ENCODE measurements at places on chromosomes 3 and 15.
A peak's percentile ranks its signal among the peaks of the same experiment; 100 is the strongest.

DNA sequence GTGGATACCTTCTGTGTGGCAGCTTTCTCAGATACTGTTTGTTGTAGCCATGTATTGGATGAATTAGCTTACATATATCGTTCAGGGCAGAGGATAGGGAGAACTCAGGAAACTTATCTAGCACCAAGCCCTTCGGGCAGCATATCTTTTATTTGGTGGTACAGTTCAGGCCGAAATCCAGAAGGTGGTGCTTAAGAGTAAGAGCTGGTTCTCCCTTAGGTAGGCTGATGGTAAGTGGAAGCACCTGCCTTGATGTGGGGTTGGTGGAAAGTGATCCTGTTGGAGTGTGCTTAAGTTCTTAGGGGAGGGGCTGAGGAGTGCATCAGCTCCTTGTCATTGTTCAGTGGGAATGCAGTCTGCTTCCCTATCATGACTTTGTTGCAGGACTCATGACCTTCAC is 187.5 kb downstream of the DOCK3 start:
- no peak for DNase-seq

DNA sequence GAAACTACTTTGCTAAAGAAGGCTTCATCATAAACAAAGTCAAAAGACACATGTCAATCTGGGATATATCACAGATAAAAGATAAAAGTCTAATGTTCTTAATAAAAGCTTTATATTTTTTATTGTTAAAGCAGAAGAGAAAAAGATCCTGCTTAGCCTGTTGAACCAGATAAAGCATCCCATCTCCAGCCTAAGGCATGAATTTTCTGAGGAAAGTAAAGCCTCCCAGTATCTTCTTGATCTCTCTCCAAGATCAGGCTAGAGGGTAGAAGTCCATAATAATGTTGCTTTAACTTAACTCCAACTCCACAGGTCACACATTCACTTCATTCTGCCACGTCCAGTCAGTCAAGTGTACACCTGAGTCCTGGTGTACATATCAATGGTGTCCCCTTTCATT is 14.2 kb downstream of the ARL14 start:
- no peak for DNase-seq

GRCh38 chr3:71581457-71582035 is 2.0 kb downstream of the FOXP1 start:
- DNase-seq: peak; percentile 92

GRCh38 chr3:129233538-129233937 is 15.9 kb upstream of the COPG1 start:
- no peak for DNase-seq

- peak; percentile 86 for DNase-seq
These were observed 17.5 kb downstream of the C2CD4B start for GRCh38 chr15:62147551-62147950.

GRCh38 chr3:58010562-58010961 is 2.3 kb downstream of the FLNB start:
- DNase-seq: no peak

DNA sequence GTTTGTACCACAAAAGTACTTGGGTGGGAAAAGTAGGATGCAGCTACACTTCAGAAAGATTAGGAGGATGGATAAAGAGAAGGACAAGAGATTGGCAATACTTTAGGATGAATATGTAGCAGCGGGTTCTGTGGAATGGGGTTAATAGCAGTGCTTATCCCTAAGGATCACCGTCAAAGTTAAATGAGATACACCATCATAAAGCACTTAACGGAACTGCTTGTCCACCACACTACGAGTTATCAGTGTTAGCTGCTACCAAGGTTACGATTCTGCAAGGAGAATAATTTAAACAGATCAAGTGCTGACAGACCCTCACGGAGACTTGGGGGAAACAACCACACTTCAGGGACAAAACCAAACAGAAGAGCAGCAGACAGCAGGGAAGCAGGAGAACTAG is 963 bp downstream of the SHQ1 start:
- no peak for DNase-seq

- peak; percentile 60 for DNase-seq
These were observed 90.6 kb downstream of the ATP10A start for GRCh38 chr15:25772500-25772899.

DNA sequence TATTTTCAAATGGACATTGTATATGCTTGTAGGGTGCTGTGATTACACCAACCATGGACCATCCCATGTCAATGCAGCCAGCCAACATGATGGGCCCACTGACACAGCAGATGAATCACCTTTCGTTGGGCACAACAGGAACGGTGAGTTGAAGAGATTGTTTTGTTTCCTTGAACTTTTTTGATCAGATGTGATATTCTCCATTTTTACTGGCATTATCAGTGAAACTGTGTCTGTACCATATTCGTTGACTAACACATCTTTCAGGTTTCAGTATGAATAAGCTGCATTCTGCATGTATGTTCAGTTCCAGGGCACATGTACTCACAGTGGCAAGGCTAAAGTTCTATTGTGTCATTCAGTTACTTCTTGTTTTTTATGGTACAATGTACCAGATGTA is 655.2 kb downstream of the RBMS3 start:
- DNase-seq: no peak

DNA sequence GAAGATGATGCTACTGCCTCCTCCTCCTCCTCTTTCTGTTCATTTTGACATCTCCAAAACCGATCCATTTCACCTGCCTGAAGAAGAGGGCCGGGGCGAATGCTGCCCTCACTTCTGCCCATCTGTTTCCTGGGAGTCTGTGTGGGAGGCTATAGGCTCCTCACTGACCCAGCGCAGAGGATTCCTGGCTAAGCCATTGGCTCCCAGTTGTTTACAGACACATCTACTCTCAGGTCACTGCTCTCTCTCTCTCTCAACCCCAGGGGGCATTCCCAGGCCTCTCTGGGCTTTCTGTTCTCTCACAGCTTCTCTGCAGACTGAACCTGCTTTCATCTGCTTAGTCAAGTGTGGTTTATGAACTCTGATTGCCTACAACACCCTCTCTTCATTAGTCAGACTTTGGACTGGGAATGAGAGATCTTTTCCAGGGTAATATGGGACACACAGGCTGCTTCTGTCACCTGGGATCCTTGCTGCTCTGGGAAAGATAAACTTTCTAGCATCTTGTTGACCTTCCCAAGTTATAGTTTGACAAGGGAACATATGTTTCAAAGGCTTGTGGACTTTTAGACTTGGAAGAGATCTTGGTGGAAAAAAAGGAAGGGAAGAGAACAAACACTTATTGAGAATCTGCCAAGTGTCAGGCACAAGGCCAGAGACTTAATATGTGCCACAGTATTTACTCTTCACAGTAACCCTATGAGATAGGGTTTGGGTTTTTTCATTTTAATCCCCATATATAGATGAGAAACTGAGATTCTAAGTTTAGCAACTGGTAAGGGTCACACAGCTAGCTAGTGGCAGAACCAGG is 30.2 kb upstream of the USP3 start:
- no peak for DNase-seq

DNA sequence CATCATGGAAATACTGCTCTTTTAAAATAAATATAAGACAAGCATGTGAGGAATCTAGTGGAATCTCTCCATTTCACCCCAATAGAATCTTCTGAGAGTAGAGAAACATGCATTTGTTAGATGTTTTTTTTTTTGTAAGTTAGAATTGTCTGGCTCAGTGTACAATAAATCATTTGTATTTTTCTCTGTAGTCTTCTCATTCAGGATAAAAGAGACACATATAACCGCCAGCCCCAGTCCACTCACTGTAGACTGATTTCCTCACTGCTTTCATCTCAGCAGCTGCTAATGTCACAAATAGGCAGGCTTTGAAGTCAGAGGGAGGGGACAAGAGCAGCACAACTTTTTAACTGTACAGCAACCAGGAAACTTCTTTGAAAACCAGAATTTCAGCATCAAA is 140.2 kb upstream of the RBMS3 start:
- DNase-seq: no peak

DNA sequence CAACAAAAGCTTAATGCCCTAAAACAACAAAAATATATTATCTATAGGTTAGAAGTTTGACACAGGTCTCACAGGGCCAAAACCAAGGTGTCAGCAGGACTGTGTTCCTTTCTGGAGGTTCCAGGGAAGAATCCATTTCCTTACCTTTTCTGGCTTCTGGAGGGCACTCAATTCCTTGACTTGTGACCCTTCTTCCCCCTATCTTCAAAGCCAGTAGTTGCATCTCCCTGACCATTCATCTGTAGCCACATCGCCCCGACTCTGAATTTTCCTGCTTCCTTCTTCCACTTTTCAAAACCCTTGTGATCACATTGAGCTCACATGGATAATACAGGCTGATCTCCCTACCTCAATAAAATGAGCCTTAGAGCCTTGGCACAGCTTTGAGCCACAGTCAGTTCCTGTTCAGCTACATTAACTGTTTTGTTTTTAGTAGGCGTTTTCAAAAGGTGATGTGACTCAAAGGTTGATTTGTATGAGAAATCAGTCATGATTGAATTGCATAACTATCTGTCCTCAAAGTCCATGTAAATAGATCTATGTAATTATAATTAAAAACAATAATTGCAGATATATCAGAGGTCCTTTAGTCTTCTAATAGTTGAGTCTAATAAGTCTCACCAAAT is 12.4 kb downstream of the PFN2 start:
- DNase-seq: no peak

- no peak for DNase-seq
These were observed 363.8 kb upstream of the ICE2 start for GRCh38 chr15:60842694-60843093.

Data from esophagus muscularis mucosa (tissue), 4 donors.